Thymus (tissue), 14 donors: ENCODE measurements at places on chromosomes 2 and 18.

DNA sequence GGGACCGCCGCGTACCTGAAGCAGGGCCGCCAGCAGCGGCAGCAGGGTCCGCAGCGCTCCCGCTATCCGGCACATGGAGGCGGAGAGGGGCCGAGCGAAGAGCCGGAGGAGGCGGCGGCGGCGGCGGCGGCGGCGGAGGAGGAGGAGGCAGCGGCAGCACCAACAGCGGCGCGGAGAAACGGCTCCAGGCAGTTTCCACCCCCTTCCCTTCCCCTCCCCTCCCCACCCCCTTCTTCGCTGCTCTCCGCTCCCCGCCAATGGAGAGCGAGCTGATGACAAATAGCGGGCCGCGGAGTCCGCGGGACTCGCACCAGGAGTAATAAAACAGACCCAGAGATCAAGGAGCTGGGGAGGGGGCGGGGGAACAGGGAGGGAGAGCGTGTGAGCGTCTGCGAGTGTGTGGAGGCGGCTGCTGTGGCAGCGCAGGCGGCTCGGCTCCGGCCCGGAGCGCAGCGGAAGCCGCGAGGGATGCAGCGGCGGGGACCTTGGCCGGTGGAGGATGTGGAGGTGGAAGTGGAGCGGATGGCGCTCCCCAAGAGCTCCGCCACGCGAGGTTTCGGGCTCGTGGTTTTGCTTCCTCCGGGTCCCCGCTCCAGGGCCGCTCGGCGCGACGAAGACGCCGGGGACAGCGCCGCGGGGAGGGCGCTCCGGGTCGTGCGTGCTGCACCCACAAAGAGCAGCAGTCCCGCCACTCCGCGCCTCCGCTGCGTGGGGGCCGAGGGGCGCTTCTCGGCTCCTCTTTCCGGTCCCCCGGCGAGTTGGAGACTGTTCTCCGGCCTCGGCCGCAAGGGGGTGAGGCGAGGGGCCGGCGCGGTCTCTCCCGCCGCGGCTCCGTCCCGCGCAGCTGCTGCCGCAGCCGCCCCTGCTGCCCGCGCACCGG is at the start of gene CDH2:
TSS of gene CDH2 (minus strand) at position 183 of the 880 bp plus-strand sequence. CDS start at position 75, 108 bp downstream.
- peak; percentile 33 for DNase-seq

GRCh38 chr2:12486205-12487118 is 230.3 kb upstream of the TRIB2 start:
- no peak for DNase-seq

GRCh38 chr2:30213907-30214463 is 17.3 kb upstream of the LBH start:
- no peak for DNase-seq

- DNase-seq: no peak
These were observed 28.8 kb upstream of the EVA1A start for GRCh38 chr2:75589391-75590105.

DNA sequence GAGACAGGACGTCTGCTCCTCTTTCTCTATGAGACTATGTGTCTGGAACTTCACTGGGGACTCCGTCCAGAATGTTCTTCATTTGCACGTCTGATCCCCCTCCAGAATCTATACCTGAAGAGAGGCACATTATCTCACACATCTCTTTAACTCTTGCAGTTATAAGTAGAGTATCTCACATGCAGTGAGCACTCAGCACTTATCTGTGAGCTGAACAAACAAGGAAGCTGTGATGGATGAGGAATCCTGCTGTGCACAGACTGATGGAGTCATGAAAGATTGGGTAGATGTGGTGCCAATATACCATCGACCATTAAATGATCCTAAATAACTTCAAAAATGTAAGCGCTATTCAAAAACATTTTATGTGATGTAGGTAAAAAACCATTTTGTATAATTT is 888.3 kb upstream of the CELF4 start:
- DNase-seq: no peak

DNA sequence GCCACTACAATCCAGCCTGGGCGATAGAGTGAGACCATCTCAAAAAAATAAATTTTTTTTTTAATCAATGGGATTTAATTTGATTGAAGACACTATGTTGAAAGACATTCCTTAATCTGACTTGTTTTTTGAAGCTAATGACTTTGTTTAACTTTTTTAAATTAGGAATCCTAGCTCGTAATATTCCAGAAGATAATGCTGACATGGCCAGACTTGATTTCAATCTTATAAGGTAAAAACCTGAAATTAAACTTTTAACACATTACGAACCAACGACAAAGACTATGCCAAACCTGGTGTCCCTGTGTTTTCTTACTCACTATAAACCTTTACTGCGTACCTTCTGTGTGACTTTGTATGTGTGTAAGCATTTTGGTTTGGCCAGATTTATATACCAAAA is 7.6 kb downstream of the ATIC start:
- DNase-seq: no peak

DNA sequence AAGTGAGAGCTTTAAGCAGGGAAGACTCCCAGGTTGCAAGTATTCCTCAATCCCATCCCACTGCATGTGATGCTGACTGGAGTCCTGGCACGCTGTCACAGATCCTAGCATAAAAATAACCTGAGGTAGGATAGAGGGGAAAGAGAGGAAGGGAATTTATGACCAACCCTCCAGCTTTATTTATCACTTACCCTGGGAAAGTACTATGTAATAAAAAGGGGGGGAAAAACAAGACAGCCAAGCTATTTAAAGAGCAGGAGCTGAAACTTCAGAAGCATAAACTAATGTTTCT is 122.2 kb downstream of the SLC8A1 start:
- DNase-seq: no peak

GRCh38 chr2:52880872-52881271 is 886.7 kb upstream of the CHAC2 start:
- DNase-seq: no peak

DNA sequence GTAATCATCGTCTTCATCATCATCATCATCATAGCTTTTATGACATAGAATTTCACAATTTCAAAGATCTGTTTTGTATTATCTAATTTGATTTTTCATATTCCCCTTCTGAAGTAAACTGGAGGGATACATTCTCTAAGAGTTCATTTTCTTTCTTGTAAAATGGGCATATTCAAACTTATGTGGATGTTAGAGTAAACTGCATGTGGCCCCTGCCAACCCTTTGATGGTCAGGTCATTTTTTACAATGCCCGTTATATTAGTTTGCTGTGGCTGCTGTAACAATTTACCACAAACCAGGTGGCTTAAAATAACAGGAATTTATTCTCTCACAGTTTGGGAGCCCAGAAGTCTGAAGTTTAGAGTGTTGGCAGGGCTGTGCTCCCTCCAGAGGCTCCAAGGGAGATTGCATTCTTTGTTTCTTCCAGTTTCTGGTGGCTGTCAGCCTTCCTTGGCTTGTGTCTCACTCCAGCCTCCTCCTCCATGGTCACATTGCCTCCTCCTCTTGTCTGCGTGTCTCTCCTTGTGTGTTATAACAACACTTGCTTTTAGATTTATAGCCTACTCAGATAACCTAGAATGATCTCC is 127.5 kb upstream of the MMADHC start:
- no peak for DNase-seq
